ENCODE measurements at places on chromosomes 1 and 21. TPM values are rescaled to one million over a fixed set of nuclear protein-coding genes. Genes with fewer than 3 reads are reported as not detected.

DNA sequence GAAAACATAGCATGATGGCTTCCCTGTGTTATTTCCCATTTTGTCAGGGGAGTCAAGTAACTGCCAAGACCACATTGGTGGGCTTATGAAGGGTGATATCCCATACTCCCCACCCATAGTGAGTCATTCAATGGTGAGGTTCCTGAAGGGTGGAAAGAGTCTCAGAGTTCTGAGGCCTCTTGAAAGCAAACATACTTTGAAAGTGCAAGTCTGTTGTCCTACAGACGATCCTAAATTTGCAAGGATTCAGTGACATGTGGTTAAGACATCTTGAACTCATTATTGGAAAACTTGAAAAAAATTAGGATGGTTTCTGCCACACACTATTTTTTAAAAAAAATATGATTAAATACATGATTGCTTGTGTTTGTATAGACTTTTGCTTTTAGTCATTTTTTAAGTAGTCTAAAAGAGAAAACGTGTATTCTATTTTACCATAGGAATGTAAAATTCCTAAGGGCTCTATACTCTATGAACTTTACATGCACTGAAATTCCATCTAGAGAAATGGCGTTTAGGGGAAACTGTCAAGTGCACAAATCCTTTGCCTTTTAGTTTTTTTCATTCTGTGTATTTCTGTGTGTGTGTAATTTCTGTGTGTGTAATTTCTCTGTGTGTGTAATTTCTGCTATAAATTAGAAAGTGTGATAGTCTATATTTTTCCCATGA lies 225.5 kb upstream of the ADAMTS5 start:
- H3K4me3 ChIP-seq, result no peak overlapping the region
- H3K4me1 ChIP-seq, result no peaks in the 10 kb centered on the region
- H3K27me3 ChIP-seq, result no peaks in the 10 kb centered on the region
- DNase-seq, result no peak
- H3K27ac ChIP-seq, result no peak overlapping the region

DNA sequence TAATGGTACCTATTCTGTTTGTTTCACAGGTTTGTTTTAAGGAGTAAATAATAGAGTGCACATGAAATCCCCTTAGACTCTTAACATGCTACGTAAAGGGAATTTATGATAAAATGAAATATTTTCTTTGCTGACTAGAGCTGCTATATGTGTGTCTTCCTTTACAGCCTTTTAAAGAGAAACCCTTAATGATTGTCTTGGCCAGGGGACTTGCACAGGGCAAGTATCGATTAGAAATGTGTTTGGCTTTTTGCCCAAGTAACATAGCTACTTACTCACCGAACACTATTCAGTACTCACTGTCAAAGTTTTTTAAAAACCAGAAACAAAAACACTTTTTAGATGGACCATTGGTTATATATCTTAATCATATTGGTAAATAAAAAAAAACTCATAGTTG lies 71.3 kb upstream of the KIAA1614 start:
- H3K27me3 ChIP-seq, result no peaks in the 10 kb centered on the region
- H3K36me3 ChIP-seq, result peaks cover 21% of the 10 kb centered on the region
- H3K4me1 ChIP-seq, result peaks cover 12% of the 10 kb centered on the region
- H3K27ac ChIP-seq, result no peak overlapping the region

- no peaks in the 10 kb centered on the region for H3K4me1 ChIP-seq
- no peaks in the 10 kb centered on the region for H3K36me3 ChIP-seq
- no peak overlapping the region for H3K4me3 ChIP-seq
- H3K27me3 ChIP-seq, result no peaks in the 10 kb centered on the region
- DNase-seq, result no peak
- H3K27ac ChIP-seq, result no peak overlapping the region
These were observed 43.3 kb downstream of the LRRC53 start for GRCh38 chr1:74468982-74469603.

DNA sequence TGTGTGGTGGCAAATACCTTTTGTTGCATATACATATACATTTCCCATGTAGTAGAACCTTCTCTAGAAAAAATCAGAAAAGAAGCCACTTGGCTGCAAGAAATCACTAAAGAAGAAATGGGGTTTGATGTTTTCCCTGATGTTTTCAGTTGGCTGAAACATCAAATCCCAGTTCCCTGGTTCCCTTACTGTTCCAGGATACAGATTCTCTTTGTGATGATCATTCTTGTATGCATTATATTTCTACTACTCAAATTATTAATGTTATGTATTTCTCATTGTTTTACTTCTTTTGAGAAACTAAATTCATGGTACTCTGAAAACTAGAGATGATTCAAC lies 7.6 kb downstream of the RNU1-2 start:
- no peak overlapping the region for H3K4me3 ChIP-seq
- no peak overlapping the region for H3K27ac ChIP-seq
- no peaks in the 10 kb centered on the region for H3K36me3 ChIP-seq
- H3K4me1 ChIP-seq, result peaks cover 24% of the 10 kb centered on the region
- no peak for DNase-seq

GRCh38 chr1:187275985-187276575 lies 447.3 kb downstream of the PLA2G4A start:
- no peak overlapping the region for H3K4me3 ChIP-seq
- no peak overlapping the region for H3K27ac ChIP-seq
- no peaks in the 10 kb centered on the region for H3K36me3 ChIP-seq
- DNase-seq, result no peak

- H3K4me3 ChIP-seq, result peak within 1 kb of the TSS; percentile 82
- peaks cover 58% of the 10 kb centered on the region for H3K27me3 ChIP-seq
- H3K4me1 ChIP-seq, result peaks cover 16% of the 10 kb centered on the region
These were observed at the start of gene TRNP1 for GRCh38 chr1:26993237-26994019. TRNP1 (plus strand) TSS chr1:26993692; CDS start chr1:26993787, 95 bp downstream.

- H3K27ac ChIP-seq, result no peak overlapping the region
- no peaks in the 10 kb centered on the region for H3K27me3 ChIP-seq
- no peak for DNase-seq
- no peaks in the 10 kb centered on the region for H3K4me1 ChIP-seq
- peaks cover 41% of the 10 kb centered on the region for H3K36me3 ChIP-seq
These were observed 45.2 kb upstream of the C1orf198 start for GRCh38 chr1:230913496-230913895.

GRCh38 chr1:17596651-17597509 lies 57.4 kb downstream of the ARHGEF10L start:
- no peaks in the 10 kb centered on the region for H3K36me3 ChIP-seq
- DNase-seq, result no peak
- H3K27ac ChIP-seq, result no peak overlapping the region
- H3K4me3 ChIP-seq, result no peak overlapping the region
- H3K4me1 ChIP-seq, result no peaks in the 10 kb centered on the region

GRCh38 chr1:27521336-27521831 lies 31.4 kb upstream of the WASF2 start:
- H3K4me3 ChIP-seq, result peak overlapping the region; percentile 92
- no peaks in the 10 kb centered on the region for H3K27me3 ChIP-seq
- peak; percentile 19 for DNase-seq
- peak overlapping the region; percentile 96 for H3K27ac ChIP-seq
- H3K36me3 ChIP-seq, result peaks cover 5% of the 10 kb centered on the region

DNA sequence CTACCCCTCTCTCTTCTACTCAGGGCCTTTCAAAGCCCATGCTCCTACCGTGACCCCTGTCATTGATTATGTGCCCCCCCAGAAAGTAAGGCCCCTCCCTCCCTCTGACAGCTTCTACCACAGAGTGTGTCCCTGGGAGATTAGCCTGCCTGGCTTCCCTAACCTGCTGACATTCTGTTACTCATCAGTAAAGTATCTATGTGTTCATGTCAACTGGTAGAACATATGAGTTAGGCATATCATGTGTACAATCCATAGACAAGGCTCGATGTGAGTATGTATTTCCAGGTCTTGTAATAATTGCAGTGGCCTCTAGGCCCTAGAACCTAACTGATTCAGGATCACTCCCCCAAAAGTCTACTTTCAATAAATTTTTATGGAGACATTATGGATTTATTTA lies 120.0 kb downstream of the GIPC2 start:
- DNase-seq, result no peak
- H3K27ac ChIP-seq, result no peak overlapping the region
- no peaks in the 10 kb centered on the region for H3K4me1 ChIP-seq

- peaks cover 81% of the 10 kb centered on the region for H3K27me3 ChIP-seq
- peaks cover 2% of the 10 kb centered on the region for H3K36me3 ChIP-seq
- DNase-seq, result no peak
- H3K27ac ChIP-seq, result peak overlapping the region; percentile 55
- H3K4me3 ChIP-seq, result no peak overlapping the region
- H3K4me1 ChIP-seq, result peaks cover 20% of the 10 kb centered on the region
These were observed 2.7 kb upstream of the OLIG2 start for GRCh38 chr21:33022828-33023573.

- H3K27ac ChIP-seq, result no peak overlapping the region
- H3K36me3 ChIP-seq, result peaks cover 5% of the 10 kb centered on the region
These were observed 83.1 kb downstream of the CLIC4 start for GRCh38 chr1:24828183-24828886.

- H3K36me3 ChIP-seq, result no peaks in the 10 kb centered on the region
- no peaks in the 10 kb centered on the region for H3K4me1 ChIP-seq
- no peak for DNase-seq
- H3K4me3 ChIP-seq, result no peak overlapping the region
- H3K27me3 ChIP-seq, result peaks cover 3% of the 10 kb centered on the region
These were observed 29.1 kb downstream of the VTCN1 start for GRCh38 chr1:117181630-117182041.

- H3K36me3 ChIP-seq, result peaks cover 48% of the 10 kb centered on the region
- H3K4me1 ChIP-seq, result peaks cover 16% of the 10 kb centered on the region
- H3K27ac ChIP-seq, result no peak overlapping the region
- H3K4me3 ChIP-seq, result no peak overlapping the region
- no peaks in the 10 kb centered on the region for H3K27me3 ChIP-seq
These were observed 11.2 kb upstream of the SNAPIN start for GRCh38 chr1:153647346-153647714.

DNA sequence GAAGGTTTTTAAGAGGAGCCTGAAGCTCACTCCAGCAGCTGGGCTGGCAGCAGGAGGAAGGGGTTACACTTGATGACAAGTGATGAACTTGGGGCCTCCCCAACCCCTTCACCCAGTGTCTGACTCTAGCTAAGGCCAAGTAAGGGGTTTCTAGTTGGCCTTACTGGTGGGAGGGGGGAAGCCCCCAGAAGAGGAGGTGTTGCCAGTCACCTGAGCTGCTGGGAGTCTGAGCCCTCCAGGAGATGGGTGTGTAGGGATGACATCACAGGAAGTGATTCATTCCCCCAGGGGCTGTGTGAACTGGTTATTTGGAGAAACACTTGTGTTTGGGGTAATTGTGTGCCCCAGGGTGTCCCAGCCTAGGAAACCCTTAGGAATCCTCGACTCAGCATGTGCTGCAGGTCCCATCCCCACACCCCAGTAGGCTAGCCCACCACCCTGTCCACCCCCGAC lies 3.1 kb downstream of the PADI1 start:
- no peak overlapping the region for H3K27ac ChIP-seq
- H3K36me3 ChIP-seq, result no peaks in the 10 kb centered on the region
- H3K27me3 ChIP-seq, result peaks cover 6% of the 10 kb centered on the region

DNA sequence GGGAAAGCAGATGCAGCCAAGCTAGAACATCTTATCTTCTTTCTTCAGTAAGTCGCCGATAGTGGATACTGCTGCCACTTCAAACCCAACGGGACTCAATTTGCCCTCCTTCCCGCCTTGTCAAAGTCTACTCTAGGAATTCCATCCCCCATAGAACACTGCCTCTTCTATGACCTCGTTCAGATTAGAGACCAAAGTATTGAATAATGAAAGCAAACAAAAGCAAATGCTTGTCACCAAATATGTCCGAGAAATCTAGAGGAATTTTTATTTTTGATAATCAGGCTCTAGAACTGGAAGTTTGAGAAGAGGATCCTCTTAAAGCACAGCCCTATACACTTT lies 853 bp upstream of the RRAGC start:
- peaks cover 23% of the 10 kb centered on the region for H3K4me1 ChIP-seq
- no peak for DNase-seq
- no peaks in the 10 kb centered on the region for H3K27me3 ChIP-seq
- peak overlapping the region; percentile 91 for H3K4me3 ChIP-seq
- no peak overlapping the region for H3K27ac ChIP-seq

- H3K4me1 ChIP-seq, result peaks cover 25% of the 10 kb centered on the region
- peaks cover 52% of the 10 kb centered on the region for H3K36me3 ChIP-seq
- no peak overlapping the region for H3K4me3 ChIP-seq
- no peak for DNase-seq
- no peak overlapping the region for H3K27ac ChIP-seq
- no peaks in the 10 kb centered on the region for H3K27me3 ChIP-seq
These were observed 46.3 kb downstream of the ACP6 start for GRCh38 chr1:147624011-147624410.

DNA sequence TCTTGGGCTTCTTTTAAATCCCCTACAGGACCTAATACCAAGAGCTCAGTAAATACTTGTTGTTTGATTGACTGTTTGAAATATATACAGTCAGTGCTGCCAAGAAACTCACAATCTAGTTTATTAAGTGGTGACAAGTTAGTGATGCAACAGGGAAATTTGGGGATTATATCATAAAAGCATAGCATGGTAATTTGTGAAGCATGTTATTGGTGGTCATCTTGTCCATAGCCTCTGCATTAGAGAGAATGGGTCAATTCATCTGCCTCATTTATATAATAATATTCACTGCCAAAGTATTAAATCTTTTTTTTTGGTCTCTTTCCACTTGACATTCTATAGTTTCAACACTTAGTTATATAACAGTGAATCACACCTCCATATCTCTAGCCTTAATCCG lies 138.2 kb upstream of the SPAG17 start:
- no peak for DNase-seq
- H3K36me3 ChIP-seq, result no peaks in the 10 kb centered on the region
- no peaks in the 10 kb centered on the region for H3K27me3 ChIP-seq
- no peak overlapping the region for H3K27ac ChIP-seq

DNA sequence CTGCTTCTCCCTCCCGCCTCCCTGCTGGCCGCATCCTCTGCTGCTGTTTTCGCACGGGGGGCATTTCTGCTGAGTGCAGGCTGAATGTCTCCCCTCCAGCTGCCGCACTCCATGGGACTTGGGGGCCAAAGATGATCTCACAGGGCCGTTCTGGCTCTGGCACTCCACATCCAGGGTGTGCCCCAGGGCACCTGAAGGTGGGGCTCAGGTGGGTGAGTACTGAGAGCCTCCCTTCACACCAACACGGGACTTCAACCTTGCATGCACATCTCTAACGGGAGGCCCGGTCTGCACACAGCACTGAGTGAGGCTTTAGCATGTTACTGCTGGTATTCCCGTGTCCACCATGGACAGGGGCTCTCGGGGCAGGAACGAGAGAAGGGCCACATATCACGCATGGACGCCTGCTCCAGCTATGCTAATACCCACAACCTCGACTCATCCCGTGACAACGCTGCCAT lies 88.9 kb downstream of the DMRTB1 start:
- no peaks in the 10 kb centered on the region for H3K4me1 ChIP-seq
- H3K27me3 ChIP-seq, result no peaks in the 10 kb centered on the region
- no peak overlapping the region for H3K4me3 ChIP-seq
- DNase-seq, result no peak
- no peaks in the 10 kb centered on the region for H3K36me3 ChIP-seq
- H3K27ac ChIP-seq, result no peak overlapping the region

OR2T35 gene
- not detected for total RNA-seq

TNFRSF8 gene
- 65.5 TPM for total RNA-seq

IVL gene
- not detected for total RNA-seq

C1orf74 gene
- 3.0 TPM for total RNA-seq

LCE1F gene
- total RNA-seq, result not detected

MRPL9 gene
- 159 TPM for total RNA-seq

HSD3B1 gene
- total RNA-seq, result not detected

KRTAP21-2 gene
- total RNA-seq, result not detected

SPRR2F gene
- total RNA-seq, result not detected

CA14 gene
- total RNA-seq, result not detected

FMO3 gene
- total RNA-seq, result not detected
